Stimulated activated naive CD4-positive, alpha-beta T cell (primary cell): ENCODE measurements at places on chromosomes 1 and 21.

GRCh38 chr1:202129453-202130296 is 7.0 kb downstream of the GPR37L1 start:
- DNase-seq, result no peak

DNA sequence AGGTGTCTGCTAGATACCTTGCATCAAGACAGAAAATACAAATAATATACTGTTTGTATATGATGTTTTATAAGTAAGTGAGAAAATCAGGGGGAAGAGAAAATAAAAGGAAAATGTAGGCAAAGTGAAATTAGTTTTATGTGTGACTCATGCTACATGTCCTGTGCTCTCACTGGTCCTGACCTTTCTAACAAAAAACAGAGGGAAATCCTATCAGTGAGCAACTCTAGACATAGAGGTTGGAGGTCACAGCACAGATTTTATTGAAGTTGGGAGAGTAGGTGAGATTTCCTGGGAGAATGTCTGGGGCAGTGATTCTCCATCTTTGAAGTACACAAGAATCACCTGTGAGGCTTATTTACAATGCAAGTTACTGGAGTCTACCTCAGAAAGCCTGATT is 9.5 kb downstream of the SCCPDH start:
- DNase-seq, result no peak

- peak; percentile 57 for DNase-seq
These were observed 529 bp upstream of the PRMT2 start for GRCh38 chr21:46634966-46635323.

GRCh38 chr1:199701726-199702125 is 325.8 kb upstream of the NR5A2 start:
- no peak for DNase-seq

DNA sequence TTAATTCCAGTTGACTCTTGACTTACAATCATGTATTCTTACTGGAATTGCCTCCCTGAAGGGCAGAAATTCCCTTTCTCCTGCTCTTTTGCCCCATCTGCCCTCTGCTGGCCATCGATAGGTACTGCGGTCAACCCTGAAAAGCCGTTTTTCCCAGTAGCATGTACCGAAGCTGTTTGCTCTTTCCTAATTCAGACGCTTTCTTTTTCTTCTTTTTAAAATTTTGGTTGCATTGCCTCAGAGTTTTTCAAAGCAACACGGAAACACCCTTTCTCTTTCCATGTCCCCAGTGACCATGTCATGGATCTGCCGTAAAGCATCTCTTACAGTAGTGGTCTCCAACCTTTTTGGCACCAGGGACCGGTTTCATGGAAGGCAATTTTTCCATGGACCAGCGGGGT is 164.2 kb upstream of the C1orf21 start:
- no peak for DNase-seq

GRCh38 chr1:78176448-78176847 is 130.7 kb downstream of the GIPC2 start:
- no peak for DNase-seq
